ENCODE measurements at places on chromosomes 3 and 15.

DNA sequence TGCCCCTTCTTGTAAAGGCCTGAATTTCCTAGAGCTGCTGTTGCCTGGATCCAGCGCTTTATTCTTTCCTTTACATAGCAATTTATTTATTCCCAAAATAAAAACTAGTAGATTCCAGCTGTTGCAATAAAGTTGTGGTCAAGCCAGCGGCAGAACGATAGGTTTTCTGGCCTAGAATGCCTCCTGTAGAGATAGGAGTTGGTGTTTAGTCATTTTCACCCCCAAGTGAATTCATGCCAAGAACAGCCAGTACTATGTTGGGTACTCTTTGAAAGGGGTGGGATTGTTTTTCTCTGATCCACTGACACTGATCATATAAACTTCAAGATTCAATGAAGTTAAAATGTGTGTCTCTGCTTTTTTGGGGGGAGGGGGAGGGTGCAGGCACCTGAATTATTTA, 69.7 kb downstream of the KLHL25 start:
- no peak for DNase-seq

DNA sequence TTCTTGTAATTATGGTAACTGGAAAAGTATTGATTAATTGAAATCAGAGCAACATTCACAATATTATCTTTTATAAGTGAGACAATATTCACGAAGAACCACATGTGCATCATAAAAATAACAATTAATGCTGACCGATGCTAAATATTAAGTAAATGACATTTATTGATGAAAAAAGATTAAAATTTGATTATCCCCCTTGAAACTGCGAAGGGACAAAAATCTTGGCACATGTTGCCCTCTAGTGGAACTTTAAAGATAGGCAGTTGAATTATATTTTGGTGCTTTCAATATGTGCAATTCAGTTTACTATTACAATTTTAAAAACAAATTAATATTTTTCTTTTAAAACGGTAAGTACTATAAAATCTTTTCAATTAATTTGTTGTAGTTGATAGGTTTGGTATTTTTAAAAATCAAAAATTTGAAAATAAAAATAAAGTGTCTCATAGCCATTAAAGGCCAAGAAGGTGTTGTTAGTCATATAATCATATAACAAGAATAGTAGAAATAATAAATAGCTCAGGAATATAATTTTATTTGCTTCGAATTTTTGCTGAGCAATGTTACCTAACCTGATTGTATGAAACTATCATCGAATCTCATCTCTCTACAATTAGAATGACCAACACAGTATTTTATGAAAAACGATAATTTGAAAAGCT, 270.2 kb downstream of the ROBO1 start:
- DNase-seq = peak; percentile 12

GRCh38 chr15:95468820-95469219, 861.7 kb upstream of the NR2F2 start:
- no peak for DNase-seq

GRCh38 chr15:80890341-80891005, 99.1 kb downstream of the MESD start:
- no peak for DNase-seq

DNA sequence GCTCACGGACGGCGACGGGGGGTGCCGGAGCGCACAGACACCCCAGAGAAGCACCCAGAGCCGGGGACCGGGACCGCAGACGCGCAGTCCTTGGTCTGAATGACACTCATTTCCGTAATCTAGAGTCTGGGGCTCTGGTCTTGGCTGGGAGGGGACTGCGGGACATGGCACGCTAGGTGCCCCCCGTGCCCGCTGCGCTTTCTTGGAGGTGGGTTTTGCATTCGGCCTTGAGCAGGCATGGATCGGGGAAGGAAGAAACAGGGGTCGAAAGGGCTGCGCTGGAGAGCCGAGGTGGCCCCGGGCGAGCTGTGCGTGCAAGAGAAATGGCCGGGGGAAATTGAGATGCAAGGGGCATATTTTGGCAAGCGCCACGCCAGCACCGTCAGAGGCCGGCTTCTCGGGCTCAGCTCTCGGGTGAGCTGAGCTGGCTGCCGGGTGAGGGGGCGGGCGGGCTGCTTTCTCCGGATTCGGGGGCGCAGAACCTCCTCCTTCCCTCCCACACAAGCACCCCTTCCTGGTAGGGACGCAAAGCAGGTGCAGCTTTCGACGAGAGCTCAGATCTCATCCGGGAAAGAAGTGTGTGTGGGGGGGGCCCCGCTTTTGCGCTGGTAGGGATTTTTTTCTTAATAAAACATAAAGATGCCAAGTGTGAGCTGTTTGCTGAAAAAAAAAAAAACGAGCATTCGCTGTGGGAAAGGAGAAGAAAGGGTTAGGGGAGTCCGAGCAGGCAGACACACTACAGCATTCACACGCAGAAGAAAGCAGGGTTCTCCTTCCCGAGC, 963 bp upstream of the NTRK3 start:
- DNase-seq = no peak

- DNase-seq = no peak
Observed at GRCh38 chr3:177448987-177449359, 251.7 kb upstream of the TBL1XR1 start.

DNA sequence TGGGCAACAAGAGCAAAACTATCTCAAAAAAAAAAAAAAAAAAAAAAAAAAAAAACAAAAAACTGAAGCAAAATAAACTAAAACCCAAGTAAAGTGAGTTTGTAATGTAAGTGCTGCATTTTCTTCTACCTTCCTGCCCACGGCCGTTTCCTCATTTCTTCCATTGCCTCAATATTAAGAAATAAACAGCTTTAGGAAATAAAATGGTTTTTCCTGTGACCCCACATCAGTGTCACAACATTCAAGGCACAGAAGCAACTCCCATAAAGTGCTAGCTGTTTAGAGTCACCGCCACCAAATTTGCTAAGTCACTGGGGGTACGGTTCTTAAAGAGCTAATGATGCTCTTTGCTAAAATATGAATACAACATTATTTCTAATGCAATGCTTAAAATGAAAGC, 3.3 kb downstream of the PKM start:
- peak; percentile 84 for DNase-seq

- DNase-seq = no peak
Observed at GRCh38 chr3:869269-869668, 223.6 kb upstream of the CNTN6 start.

DNA sequence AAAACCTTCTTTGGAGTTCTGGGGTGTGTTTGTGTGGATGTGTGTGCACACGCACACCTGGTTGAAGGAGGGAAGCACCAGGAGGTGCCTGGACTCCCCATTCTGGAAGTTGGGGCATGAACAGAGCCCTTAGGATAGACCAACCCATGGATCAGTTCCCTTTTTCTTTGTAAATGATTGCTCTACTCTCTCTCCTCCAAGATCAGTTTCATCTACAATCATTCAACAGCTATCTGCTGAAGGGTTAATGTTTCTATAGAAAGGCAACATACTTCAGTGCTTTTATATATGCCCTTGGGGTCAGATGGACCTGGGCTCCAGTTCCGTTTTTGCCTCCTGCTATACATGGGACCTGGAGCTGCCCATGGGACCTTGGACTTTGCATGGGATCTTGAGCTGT, 352.1 kb upstream of the CFAP20DC start:
- no peak for DNase-seq

- no peak for DNase-seq
Observed at GRCh38 chr3:178084938-178085816, 451.1 kb upstream of the KCNMB2 start.

DNA sequence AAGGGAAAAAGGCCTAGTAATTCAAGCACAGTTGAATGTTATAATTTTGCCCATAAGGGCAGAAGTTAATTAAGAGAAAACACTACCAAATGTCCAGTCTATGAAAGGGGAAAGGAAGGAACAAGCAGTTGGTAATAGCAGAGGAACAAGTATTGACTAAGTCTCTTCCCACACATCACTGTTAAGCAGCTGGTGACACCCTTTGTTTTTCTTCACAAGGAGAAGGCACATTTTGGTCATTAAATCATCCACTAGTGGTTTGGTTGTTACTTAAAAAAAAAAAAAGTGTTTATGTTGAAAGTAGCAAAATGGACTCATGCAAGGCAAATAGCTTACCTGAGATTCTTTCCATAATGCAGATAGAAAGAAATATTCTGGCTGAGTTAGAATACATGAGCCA, 321.4 kb upstream of the NECTIN3 start:
- no peak for DNase-seq

DNA sequence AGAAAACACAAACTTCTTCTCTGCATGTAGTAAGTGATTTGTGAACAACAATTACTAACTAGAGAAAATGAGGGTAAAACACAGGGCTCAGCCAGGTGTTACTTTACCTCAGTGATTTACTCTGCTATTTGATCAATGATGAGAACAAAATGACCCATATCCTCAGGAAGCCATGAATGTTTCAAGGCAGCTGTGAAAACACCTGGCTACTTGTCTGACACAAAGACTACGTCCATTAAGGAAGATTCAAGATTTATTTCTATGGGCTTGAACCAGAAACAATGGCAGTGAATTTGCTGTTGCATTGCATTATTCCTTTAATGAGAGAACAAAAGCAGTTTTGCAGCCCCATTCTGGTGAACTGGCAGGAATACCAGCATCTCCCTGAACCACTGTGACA, 374.6 kb upstream of the ARL6 start:
- no peak for DNase-seq

GRCh38 chr3:65641045-65641444, 397.7 kb downstream of the MAGI1 start:
- DNase-seq = no peak
